D721Med (cell line): ENCODE measurements at places on chromosomes 2 and 18.

GRCh38 chr2:20627712-20628380, 23.1 kb downstream of the HS1BP3 start:
- DNase-seq: no peak

DNA sequence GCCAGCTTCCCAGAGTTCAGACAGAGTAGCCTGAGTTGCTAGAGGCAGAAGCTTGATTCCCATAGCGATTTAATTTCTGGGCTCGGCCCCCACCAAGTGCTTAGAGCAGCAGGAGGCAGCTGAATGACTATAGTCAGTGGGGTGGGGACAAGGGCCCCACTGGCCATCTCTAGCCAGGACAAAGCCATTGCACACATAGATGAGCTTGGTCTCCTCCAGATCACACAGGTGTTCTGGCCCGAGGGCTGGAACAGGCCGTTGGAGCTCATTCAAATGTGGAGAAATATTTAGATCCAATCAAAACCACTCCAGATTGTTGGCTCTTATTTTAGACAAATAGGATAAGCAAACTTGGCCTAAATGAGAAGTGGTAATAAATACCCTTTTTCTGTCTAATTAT, 287.3 kb upstream of the NCKAP5 start:
- DNase-seq: no peak

DNA sequence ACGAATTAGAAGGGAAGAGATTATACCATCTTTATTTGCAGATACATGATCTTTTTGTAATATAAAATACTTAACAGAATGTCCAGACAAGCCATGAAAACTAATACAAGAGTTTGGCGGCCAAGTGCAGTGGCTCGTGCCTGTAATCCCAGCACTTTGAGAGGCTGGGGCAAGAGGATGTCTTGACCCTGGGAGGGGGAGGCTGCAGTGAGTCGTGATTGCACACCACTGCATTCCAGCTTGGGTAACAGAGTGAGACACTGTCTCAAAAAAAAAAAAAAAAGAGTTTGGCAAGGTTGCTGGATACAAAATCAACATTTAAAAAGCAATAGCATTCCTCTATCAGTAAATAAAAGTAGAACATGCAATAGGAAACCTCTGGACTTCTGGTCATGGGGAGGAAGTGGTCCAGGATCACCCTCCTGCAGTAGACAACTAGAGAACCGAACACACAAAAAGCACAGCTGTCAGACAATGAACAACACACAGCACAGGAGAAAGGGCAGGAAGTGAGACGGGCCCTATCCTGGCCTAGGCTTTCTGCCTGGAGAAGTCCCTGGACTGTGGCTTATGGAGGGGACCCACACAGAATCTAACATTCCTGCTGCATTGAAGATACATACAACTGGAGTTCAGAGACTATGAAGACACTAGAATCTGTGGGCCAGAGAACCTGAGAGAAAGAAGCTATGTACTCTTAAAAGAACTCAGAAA, 118.9 kb upstream of the ARL4C start:
- DNase-seq: no peak

DNA sequence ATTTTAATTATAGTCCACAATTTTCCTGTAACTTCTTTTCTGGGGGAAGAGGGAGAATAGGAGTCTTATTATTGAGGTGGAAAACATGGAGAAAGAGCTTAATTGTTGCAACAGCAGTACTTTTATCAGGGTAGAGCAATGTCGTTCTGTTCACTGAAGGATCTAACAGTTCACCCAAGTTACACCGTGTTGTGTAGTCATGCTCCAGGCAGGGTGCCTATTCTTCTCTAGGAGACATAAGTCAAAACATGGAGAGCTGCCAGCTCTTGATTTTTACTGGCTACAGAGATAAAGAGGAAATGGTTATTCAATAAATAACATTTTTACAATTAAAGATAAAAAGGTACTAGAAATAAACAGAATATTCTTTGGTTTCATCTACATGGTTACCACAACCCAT, 594.3 kb upstream of the NETO1 start:
- DNase-seq: no peak

GRCh38 chr2:170847716-170848115, 31.0 kb downstream of the GAD1 start:
- no peak for DNase-seq

- no peak for DNase-seq
Measured at GRCh38 chr2:177660742-177661141, 268.2 kb downstream of the AGPS start.

- no peak for DNase-seq
Measured at GRCh38 chr2:62814123-62814522, 108.6 kb downstream of the EHBP1 start.

DNA sequence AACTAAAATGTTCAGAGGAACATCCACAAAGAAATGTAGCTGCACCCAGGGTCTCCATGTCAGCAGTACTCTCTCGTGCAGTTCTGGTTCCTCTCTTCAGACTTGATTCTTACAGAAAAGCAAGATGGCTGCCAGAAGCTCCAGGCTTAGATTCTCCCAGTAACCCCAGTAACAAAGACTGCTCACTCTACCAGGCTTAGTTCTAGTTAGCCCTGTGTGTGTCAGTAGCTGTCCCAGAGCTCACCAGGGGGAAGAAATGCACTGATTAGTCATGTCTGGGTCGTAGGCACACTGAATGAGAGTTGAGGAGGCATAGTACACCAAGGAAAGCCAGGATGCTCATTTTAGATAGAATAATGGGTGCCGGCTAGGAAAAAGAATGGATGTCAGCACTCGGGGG, 395.0 kb upstream of the NRP2 start:
- DNase-seq: no peak

GRCh38 chr2:173355866-173356508, 1.3 kb downstream of the CDCA7 start:
- no peak for DNase-seq

DNA sequence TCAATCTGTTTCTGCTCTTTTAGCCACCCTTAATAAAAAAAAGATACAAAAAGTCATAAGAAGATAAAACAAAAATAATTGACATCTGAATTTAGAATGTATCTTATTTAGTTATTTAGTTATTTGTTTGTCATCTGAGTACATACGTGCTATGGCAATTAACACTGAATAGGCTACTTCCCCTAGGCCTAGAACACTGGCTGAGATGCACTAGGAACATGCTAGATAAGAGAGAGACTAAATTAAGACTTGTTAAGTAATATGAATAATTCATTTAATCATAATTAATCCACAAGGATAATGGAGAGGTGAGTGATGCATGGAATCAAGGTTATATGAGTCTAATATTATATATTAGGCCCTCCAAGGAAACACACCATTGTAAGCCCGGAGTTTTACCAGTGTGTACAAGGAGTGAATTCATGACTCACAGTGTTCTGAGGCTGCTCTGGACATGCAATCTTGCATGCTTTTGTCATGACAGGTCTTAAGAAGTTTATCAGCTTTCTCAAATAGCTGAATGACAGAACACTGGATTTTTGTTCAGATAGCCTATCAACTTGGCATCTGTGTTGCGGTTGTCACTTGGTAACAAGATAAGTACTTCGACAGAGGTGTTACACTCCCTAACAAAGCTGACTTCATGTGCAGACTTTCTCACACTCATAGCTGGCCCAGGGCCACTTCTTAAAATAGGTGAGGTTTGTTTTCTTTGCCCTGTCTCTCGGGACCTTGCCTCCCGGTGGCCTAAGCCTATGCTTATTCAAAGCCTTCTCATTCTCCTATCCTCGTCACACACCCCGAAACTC, 5.0 kb upstream of the SERPINB2 start:
- no peak for DNase-seq
